ENCODE measurements at places on chromosomes 11 and 22. TPM values are rescaled to one million over a fixed set of nuclear protein-coding genes. Genes with fewer than 3 reads are reported as not detected.
A peak's percentile ranks its signal among the peaks of the same experiment; 100 is the strongest.

Gene UBQLN3
- not detected for total RNA-seq

DNA sequence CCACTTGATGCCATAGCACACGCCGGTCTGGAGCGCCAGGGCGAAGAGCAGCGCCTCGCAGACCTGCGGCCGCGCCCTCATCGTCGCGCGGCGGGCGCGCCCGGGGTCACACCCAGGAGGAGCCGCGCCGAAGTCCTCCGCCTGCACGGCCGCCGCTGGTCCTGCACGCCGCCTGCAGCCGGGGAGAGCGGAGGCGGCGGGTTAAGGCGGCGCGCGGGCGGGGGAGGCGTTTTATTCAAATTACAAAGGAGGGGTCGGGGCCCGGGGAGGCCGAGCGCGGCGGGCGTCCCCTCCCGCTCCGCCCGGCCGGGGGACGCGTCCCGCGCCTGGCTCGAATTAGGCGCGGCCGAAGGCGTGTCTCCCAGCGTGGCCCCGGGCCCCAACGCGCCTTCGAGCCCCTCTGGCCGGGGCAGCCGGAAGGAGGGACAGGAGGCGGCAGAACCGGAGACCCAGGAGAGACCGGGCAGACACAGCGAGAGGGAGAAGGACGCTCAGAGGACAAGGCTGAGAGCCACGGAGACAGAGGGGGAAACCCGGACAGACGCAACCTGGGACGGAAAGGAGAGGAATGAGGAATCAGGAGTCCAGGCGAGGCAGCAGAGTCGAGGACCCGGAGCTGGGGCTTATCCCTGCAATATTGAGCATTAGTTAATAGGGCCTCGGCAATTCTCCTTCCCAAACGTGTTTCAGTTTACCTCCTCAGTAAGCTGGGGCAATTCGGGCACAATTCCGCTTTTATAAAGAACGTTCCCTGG is at the start of gene WNT11:
WNT11 (minus strand) TSS at position 176 of the 755 bp plus-strand sequence; CDS start at position 81, 95 bp downstream.
- DNase-seq: peak; percentile 88

DNA sequence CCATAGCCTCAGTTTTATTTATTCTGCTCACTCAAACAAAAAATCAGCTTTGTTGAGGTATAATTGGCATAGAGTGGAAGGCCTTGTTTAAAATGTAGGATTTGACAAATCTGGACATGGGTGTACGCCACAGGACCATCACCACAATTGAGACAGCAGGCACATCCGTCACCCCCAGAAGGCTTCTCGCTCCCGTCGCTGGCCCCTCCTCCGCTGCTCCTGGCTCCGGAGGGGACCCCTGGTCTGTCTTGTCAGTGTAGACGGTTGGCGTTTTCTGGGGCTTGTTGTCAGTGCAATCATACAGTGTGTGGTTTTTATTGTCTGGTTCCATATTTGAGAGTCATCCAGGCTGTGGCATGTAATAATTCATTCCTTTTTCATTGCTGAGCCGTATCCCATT is 97.6 kb downstream of the KCNQ1 start:
- no peak for DNase-seq

GRCh38 chr11:63719987-63720386 is 38.7 kb downstream of the RTN3 start:
- peak; percentile 58 for DNase-seq

GRCh38 chr11:103488579-103488978 is 379.4 kb downstream of the DYNC2H1 start:
- no peak for DNase-seq

- DNase-seq: peak; percentile 25
Measured at GRCh38 chr22:17369439-17370025, at the start of gene CECR2. Gene CECR2 (plus strand): TSS chr22:17369460. CDS start chr22:17369784, 324 bp downstream.

GRCh38 chr11:19176629-19177186 is 25.1 kb downstream of the CSRP3 start:
- DNase-seq: no peak

- no peak for DNase-seq
Measured at GRCh38 chr11:93249459-93250220, 51.8 kb upstream of the SLC36A4 start.

- no peak for DNase-seq
Measured at GRCh38 chr11:65981972-65982823, 19.8 kb downstream of the EIF1AD start.

Gene OR8B12
- total RNA-seq: not detected

GRCh38 chr11:128093689-128094088 is 493.7 kb downstream of the ETS1 start:
- DNase-seq: no peak

Gene APOL1
- total RNA-seq: 8.1 TPM

Gene OR51I1
- 7.2 TPM for total RNA-seq

GRCh38 chr11:47289856-47290255 is 19.9 kb downstream of the MADD start:
- DNase-seq: no peak

DNA sequence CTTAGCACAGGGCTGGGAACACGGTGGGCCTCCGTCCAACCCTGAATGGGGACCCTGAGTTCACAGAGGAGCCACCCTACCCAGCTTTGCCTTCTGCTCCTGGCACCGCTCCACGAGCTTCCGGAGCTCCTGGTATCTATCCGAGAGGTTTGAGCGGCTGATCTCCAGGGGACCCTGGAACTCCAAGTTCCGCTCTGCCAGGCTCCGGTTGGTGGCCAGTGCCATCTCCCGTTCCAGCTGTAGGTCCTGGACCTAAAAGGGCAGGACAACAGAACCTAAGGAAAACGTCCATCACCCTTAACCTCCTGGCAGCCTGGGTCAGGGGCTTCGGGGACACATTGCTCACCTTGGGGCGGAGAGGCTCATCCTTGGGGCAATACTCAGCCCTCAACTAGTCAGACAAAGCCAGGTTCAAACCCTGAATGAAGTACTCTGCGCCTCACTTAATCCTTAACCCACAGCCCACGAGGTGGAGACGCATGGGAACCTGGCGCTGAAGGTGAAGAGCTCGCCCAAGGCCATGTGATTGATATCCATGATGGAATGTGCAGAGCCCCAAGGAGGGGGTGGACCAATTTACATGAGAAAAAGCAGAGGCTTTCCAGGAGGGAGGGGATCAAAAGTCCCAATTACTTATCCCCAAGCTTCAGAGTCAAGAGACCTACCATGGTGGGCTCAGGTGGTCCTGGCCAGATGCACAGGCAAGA is 27.1 kb downstream of the VPS37C start:
- DNase-seq: no peak

Gene E2F8
- total RNA-seq: 16.1 TPM

GRCh38 chr11:69940246-69940610 is 121.0 kb upstream of the FGF3 start:
- DNase-seq: no peak

GRCh38 chr22:32079130-32080089 is 36.3 kb downstream of the SLC5A1 start:
- DNase-seq: no peak

- no peak for DNase-seq
Measured at GRCh38 chr11:131817687-131818188, 447.3 kb downstream of the NTM start.

DNA sequence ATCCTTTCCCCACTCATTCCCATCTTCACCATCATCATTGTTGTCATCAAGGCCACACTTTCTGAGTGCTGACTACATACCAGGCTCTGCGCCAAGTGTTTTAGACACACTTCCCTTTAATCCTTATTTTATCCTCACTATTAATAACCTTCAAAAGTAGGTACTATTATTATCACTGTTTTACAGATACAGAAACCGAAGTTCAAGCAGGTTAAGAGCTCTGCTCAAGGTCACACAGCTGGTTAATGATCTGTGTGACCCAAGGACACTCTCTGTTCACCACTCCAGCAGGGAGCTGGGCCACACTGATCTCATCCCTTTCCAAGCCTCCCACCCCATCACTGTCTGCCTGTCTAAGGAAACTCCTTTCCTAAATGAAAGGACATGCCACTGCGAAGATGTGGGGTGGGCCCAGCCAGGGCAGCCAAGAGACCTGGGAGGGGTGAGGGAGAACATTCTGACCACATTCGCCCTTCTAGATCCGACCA is 17.2 kb upstream of the TSKU start:
- DNase-seq: no peak

Gene CNTN5
- total RNA-seq: 0.25 TPM

- DNase-seq: peak; percentile 89
Measured at GRCh38 chr11:61871158-61871597, 20.2 kb downstream of the FADS3 start.

Gene OR2AG1
- total RNA-seq: not detected

GRCh38 chr22:35947794-35948425 is 80.7 kb downstream of the RBFOX2 start:
- no peak for DNase-seq

Gene FAM76B
- total RNA-seq: 28.4 TPM

GRCh38 chr11:47104261-47104950 is 72.3 kb downstream of the ARFGAP2 start:
- DNase-seq: no peak

DNA sequence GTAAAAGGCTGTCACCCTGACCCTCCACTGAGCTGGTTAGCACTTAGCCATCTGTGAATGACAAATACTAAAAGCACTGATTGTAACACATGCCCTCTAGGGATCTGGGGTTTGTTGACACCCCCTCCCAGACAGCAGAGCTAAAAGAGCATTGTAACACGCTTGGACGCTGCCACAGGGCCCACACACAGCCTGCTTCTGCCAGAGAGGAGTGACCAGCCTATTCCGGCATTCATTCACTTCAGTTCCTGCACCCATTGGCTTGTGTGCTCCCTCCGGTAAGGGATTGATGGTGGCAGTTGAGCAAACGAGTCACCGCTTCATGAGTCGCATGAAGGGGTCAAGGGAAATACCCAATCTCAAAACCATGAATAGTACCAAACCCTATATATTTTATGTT is 15.8 kb downstream of the OR10D3 start:
- no peak for DNase-seq

- DNase-seq: no peak
Measured at GRCh38 chr11:7422544-7423331, 62.6 kb upstream of the OLFML1 start.

- no peak for DNase-seq
Measured at GRCh38 chr11:10500757-10501684, 40.0 kb downstream of the RNF141 start.

Gene MAP6
- total RNA-seq: not detected

DNA sequence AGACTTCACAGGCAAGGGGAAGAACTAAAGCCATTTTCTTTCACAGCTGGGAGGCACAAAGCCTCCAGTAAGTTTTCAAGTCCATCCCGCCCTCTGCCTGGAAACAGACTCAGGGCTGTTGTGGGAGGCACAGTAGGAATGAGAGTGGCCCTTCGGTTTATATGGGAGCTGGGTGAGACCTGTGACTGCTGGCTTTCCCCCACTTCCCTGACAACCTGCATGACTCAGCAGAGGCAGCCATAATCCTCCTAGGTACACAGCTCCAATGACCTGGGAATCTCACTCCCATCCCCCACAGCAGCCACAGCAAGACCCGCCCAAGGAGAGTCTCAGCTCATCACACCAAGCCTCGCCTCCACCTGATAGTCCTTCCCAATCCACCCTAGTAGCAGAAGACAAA is 12.1 kb upstream of the TMEM45B start:
- DNase-seq: no peak

All from K562 (cell line).